ENCODE measurements at places on chromosomes 13 and 19.
A peak's percentile ranks its signal among the peaks of the same experiment; 100 is the strongest.

DNA sequence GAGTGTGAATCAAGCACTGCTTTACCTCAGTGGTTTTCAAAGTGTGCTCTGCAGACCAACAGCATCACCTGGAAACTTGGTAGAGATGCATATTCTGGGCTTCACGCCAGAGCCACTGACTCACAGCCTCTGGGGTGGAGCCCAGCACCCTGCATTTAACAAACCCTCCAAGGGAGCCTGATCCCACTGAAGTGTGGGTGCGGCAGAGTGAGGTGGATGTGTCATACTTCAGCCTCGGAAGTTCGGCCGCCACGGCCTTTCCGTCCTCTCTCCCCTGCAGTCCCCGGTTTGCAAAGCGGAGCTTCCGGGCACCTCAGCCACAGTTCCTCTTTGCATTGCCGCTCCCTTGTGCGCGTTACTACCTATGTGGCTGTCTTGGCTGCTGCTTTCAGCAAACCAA is 33.3 kb upstream of the MICU2 start:
- DNase-seq, result no peak

- DNase-seq, result no peak
Measured at GRCh38 chr19:40219721-40220276, 1.6 kb upstream of the TTC9B start.

DNA sequence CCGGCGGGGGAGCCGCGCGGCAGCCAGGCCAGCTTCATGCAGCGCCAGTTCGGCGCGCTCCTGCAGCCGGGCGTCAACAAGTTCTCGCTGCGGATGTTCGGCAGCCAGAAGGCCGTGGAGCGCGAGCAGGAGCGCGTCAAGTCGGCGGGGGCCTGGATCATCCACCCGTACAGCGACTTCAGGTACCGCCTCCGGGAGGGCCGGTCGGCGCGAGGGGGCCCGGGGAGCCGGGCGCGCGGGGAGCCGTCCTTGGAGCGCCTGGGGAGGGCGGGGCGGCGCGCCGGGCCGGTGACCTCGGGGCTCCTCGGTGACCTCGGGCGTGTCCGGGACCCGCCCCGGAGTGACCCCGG is 690 bp downstream of the HCN2 start:
- DNase-seq, result no peak

DNA sequence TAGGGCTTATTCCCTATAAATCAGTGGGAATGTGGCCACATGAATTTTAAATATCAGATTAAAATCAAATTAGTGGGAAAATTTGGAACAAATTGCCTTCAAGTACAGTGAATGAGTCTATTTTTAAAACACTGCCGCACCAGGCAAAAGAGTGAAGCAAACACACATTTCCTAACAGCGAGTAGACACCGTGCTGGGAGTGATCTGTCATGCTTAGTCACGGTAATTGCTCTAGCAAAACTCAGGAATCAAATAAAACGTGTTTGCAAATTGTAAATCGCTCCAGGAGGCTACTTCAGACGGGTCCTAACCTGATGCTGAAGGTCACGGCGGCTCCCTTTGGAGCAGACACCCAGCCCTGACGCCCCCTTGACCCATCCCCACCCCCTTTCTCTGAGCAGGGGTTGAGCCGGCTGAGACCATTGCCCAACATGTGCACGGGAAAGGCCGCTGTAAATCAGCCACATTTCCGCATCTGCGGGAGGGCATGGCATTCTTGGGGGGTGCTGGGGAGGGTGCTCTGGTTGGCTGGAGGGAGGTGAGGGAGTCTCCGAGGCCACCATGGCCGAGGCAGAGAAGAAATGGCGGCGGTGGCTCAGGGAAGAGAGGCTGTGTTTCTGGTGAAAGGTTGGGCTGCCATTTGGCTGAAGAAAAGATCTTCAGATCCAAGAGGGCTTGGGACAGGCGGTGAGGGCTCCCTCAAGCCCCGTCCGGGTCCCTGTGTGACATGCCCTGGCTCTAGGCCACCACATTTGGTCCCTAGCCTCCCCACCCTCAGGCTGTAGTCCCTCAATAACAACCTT is 8.9 kb downstream of the CEBPA start:
- no peak for DNase-seq

- DNase-seq, result peak; percentile 39
Measured at GRCh38 chr19:7772752-7773291, 9.8 kb downstream of the CLEC4M start.

DNA sequence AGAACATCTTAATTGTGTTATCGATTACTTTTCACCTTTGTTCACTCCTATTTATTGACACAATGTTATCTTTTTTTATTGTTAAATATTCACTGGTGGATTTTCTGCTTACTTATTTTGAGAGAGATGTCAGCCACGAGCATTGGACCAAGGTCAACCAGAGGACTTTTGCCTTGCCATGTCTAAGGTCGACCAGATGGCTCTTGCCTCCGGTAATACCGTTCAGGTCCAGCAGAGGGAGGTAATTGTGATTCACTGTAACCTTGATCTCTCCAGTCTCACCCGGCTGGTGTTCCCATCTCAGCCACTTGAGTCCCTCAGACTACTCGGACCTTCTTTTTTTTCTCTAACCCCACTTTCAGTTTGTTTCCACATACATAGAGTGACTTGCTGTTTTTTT is 1438.1 kb downstream of the UQCRFS1 start:
- DNase-seq, result no peak

DNA sequence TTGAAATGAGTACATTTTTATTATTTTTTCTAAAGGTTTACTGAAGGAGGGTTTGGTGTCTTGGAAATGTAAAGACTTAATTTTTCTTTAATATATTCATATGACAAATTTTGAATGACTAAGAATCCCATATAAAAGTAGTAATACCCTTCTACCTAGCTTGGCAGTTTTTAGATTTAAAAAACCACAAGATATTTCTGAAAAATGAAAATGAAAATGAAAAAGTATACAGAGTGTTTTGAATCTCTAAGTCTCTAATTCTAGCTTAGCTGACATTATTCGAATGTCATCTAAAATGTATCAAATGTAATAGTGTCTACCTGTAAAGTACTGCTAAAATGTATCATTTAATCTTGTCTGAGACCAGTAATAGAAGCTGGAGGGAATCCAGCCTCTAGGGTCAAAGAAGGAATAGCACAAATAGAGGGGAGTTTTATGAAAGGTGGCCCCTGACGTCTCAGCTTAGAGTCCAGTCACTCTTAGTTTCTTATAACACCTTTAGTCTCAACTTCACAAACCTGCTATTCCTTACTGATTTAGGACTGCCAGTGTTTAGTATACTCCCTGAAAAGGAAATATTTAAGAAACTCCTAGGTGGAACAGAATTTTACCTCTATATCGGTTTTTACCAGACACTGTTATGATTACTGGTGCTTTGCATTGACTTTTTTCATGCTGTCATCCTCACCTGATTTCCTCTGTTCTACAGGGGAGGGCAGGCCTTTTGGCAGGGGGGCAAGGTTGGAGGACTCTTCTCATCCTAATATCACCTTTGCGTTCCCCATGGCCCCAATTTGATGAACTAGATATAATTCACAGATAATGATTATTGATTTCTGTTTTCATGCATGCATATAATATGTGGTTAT is 16.2 kb upstream of the MIR17HG start:
- DNase-seq, result no peak

- DNase-seq, result no peak
Measured at GRCh38 chr19:18613589-18614234, 1.0 kb downstream of the TMEM59L start.

DNA sequence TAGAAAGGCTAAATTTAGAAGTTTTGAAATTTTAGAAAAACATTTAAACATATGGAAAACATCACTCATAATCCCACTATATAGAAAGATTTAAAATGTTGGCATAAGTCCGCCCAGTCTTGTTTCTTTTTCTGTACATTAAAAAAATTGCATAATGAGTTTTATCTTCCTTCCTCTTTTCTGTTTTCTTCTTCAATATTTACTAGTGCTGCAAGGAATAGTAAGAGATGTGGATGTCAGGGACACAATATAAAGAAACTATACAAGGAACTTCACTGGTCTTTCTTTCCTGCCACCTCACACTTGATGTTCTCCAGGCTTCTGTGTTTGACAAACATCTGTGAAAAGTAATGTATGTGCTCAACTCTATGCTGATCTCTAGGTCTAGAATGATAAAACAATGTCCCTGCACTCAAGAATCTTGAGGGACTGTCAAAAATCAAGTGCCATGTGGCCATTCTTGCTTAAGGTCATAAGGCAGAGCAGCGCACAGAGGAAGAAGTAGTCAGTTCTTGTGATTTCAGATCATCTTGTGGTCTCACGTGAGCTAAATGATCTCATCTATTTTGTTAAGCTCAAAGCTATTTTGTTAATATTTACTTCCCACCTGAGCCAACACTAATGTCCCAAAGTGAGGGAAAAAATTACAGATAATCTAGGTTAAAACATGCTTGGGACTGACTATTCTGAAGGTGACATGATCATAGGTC is 186.9 kb upstream of the OBI1 start:
- no peak for DNase-seq

GRCh38 chr13:89755729-89756492 is 1591.6 kb upstream of the MIR17HG start:
- no peak for DNase-seq

- DNase-seq, result no peak
Measured at GRCh38 chr13:111415246-111415645, 94.8 kb downstream of the TEX29 start.

DNA sequence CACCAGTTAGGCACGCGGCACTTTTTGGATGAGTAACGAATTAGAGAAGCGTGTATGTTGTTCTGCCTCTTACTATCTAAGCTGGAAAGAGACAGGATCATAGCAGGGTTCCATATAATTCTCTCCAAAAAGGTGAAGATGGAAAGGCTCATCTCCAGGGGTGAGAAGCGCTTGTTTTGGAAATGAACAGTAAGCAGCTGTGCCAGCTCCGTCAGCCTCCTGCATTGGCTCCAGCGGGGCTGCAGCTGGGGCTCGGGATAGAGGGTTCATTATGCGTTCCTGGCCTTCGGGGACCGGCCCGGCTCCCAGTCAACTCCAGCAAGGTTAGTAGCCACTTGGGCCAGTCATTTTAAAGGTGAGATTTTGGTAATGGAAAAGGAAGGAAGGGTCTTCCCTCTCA is 155.5 kb downstream of the COL4A1 start:
- no peak for DNase-seq

- no peak for DNase-seq
Measured at GRCh38 chr13:75870397-75870903, 234.3 kb downstream of the LMO7 start.

DNA sequence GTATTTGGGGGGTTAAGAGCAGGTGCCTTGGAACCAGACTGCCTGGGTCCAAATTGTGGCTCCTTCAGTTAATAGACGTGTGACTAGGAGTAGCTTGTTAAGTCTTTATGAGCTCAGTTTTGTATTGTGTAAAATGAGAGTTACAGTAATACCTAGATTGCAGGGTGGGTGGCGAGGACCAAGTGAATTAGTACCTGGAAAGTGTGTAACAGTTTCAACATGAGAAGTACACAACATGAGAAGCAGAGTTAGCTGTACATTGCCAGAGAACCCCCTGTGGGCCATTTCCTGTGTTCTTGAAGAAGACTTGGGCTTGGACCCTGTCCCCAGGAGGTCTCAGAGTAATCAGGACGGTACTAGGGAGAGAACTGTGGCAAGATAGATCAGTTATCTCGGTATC is 36.8 kb downstream of the PPP2R1A start:
- DNase-seq, result no peak

- no peak for DNase-seq
Measured at GRCh38 chr13:54709546-54709945, 1680.9 kb downstream of the OLFM4 start.

GRCh38 chr19:49932731-49933131 is 3.4 kb upstream of the NUP62 start:
- no peak for DNase-seq

DNA sequence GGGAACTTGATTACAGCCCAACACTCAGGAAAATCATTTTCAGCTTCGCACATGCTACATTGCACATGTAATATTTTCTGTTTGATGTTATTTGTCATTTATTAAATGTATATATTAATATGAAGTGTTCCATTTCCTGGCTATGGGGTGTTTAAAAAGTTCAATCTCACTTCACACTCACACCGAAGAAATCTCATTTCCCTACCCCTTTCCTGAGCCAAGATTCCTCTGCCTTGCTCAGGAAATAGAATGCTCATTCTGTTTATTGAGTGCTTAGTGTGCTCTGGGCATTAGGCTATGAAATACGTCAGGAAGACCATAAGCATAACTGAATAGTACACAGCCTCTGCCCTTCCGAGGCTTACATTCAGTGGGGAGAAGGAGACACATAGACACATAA is 331.9 kb upstream of the TSHZ3 start:
- DNase-seq, result no peak

- no peak for DNase-seq
Measured at GRCh38 chr19:2469102-2469914, 6.6 kb upstream of the GADD45B start.

- no peak for DNase-seq
Measured at GRCh38 chr13:102035969-102036368, 365.9 kb downstream of the FGF14 start.

- DNase-seq, result no peak
Measured at GRCh38 chr13:46491641-46492040, 61.3 kb upstream of the LRCH1 start.

- peak; percentile 41 for DNase-seq
Measured at GRCh38 chr19:38049105-38049649, 142.2 kb downstream of the SIPA1L3 start.

DNA sequence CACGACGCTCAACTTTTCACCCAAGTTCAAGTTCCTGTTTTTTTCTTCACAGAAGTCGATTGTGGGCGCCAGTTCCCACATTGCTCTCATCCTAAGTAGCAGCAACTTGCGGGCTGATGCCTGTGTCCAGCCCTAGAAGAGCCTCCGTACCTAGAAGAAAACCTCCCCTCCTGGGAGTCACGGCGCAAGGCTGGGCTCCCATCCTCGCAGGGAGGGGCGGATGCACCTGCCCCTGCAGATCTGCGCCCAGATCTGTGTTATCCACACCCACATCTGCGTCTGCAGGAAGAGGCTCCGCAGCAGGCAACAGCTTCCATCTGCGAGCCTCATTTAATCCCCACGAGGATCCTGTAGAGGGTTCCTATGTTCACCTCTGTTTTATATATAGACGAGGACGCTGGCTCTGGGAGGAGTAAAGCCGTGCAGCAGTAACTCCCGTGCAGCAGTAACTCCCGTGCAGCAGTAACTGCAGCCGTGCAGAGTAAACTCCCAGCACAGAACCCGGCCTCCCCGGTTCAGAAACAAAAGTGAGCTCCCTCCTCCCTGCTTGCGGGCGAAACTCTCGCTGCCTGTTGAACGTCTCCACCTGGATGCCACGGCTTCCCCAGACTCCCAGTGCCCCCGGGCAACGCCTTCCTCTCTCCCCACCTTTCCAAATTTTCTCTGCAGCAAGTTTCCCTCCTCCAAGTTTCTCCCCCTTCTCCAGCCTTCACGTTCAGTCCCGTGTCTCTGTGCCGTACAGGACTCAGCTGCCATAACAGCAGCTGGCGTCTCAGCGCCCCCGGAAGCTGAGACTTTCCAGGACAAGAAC is 23.5 kb upstream of the LAIR1 start:
- no peak for DNase-seq

GRCh38 chr13:108176685-108177274 is 38.6 kb downstream of the LIG4 start:
- DNase-seq, result peak; percentile 41

GRCh38 chr19:16825312-16826052 is 3.7 kb upstream of the SIN3B start:
- no peak for DNase-seq
